ENCODE measurements at places on chromosomes 11 and 22. TPM values are rescaled to one million over a fixed set of nuclear protein-coding genes. Genes with fewer than 3 reads are reported as not detected.

The PPFIBP2 gene
- total RNA-seq, result 11.7 TPM

DNA sequence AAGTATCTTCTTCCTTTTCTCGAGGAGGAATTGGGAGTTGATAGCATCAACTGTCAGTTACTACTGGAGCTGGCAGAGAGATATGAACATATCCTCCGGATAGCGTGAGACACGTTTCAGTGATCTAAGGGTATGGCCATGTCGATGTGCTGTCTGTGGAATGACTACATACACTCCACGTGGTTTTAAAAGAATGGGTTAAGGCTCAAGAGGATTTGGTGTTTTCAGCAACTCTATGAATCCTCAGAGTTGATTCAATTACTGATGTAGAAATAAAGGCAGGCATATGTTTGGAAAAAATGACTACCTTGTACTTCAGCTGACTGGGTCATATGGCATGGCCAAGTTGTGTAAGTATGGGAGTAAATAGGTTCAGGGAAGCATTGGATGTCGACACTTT is 22.9 kb downstream of the MMP13 start:
- no peaks in the 10 kb centered on the region for H3K36me3 ChIP-seq
- H3K27ac ChIP-seq, result no peak overlapping the region
- no peak for DNase-seq
- H3K27me3 ChIP-seq, result no peaks in the 10 kb centered on the region
- no peaks in the 10 kb centered on the region for H3K4me1 ChIP-seq

DNA sequence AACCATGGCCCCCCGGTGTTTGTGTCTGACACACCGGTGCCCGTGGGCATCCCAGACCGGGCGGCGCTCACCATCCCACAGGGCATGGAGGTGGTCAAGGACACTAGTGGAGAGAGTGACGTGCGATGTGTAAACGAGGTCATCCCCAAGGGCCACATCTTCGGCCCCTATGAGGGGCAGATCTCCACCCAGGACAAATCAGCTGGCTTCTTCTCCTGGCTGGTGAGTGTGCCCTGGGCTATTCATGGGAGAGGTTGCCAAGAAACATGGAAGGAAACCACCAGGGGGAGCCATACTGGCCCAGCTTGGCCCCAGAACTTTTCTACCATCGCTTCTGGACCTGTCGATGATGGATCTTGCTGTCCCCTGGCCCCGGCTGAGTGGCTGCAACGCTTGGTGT is 36.5 kb downstream of the PRDM11 start:
- no peaks in the 10 kb centered on the region for H3K27me3 ChIP-seq
- H3K4me3 ChIP-seq, result no peak overlapping the region
- peak; percentile 62 for DNase-seq
- H3K4me1 ChIP-seq, result peaks cover 13% of the 10 kb centered on the region
- no peaks in the 10 kb centered on the region for H3K36me3 ChIP-seq
- H3K27ac ChIP-seq, result no peak overlapping the region

DNA sequence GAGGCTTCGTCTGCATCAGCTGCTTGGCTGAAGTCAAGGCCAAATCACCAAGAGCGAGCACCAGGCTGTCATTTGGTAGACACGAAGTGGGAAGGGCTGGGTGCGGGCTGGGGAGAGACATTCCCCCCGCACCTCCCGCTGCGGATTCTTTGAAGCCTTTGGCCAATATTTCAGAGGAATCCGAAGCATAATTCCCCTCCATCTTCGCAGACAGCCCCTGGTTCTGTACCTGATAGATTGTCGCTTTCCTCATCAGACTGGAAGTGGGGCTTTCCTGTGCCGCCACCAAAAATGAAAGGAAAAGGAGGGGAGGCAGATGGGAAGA is 15.3 kb downstream of the BLID start:
- no peaks in the 10 kb centered on the region for H3K36me3 ChIP-seq
- H3K27me3 ChIP-seq, result peaks cover 15% of the 10 kb centered on the region
- DNase-seq, result peak; percentile 49
- H3K4me3 ChIP-seq, result peak overlapping the region; percentile 39

The GLYATL1 gene
- total RNA-seq, result 10.7 TPM

Data from H1 (cell line).